CD4-positive, alpha-beta T cell treated with Interleukin-21 for 1 hour (primary cell): ENCODE measurements at places on chromosomes 11 and 22.

DNA sequence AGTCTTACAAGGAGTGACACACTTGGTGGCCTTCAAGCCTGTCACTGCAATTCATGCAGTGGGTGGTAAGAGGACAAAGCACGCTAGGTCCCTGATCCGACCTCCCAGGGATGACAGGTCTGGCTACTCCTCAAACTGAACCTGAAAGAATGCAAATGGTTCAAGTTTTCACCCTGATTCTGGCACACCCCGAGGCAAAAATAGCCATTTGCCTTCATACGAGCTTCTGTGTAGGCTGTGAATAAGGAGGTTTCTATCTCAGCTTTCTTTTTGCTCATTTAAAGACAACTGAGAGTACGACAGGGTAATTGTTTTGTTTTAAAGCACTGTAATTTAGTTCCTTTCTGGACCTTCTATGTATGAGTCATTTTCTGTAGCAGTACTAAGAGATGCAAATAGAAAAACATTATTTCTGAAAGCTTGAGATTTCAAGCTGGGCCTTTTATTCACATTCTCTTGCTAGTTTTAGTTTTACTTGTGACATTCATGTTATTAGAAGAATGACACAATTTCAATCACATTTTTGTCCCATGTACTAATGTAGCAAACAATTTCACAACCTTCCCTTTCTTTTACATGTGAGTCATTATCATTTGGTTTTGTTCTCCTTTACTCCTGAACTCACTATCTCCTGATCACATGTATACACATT lies 56.6 kb upstream of the FDX1 start:
- no peak for DNase-seq

DNA sequence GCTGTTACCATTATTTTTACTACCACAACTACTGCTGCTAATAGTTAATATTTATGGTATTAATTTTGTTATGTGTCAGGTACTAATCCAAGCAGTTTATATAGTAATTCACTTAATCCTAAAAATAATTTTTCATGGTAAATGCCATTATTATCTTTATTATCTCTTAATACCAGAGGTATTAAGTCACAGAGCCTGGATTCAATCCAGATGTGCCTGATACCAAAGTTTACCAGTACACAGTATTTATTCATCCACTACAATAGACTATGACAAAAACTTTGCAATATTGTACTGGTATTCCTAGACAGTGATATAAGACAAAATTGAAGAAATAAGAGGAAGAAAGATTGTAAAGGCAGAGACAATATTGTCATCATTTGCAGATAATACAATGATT lies 24.5 kb downstream of the MAP6 start:
- no peak for DNase-seq

- no peak for DNase-seq
Measured at GRCh38 chr22:26068571-26068970, 100.7 kb upstream of the SEZ6L start.

GRCh38 chr22:39247361-39247760 lies 2.6 kb upstream of the PDGFB start:
- no peak for DNase-seq

GRCh38 chr11:1564535-1565172 lies 7.4 kb downstream of the DUSP8 start:
- DNase-seq: no peak

- no peak for DNase-seq
Measured at GRCh38 chr11:8838248-8838647, 72.7 kb upstream of the AKIP1 start.

GRCh38 chr11:119149018-119149785 lies at the start of gene ABCG4:
ABCG4 (plus strand) TSS chr11:119149052; CDS start chr11:119149966, 914 bp downstream.
- DNase-seq: no peak

DNA sequence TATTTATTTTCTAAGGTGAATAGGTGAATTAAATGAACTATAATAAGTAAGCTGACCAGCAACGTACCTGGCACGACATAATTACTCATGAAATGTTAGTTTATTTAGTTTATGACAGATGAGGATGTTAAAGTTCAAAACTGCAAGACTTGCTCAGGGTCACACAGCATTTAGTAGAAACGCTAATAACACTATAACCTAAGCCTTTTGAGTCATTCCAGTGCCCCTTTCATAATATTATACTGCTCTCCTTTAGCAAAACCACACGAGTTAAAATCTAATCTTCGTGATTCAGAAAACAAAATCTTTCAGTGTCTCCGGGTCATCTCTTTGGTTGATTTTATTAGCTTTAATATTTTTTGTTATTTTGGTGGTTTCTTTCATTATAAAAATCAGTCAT lies 39.6 kb downstream of the BTBD10 start:
- DNase-seq: no peak

GRCh38 chr11:94549146-94549545 lies 5.4 kb downstream of the FUT4 start:
- DNase-seq: no peak

DNA sequence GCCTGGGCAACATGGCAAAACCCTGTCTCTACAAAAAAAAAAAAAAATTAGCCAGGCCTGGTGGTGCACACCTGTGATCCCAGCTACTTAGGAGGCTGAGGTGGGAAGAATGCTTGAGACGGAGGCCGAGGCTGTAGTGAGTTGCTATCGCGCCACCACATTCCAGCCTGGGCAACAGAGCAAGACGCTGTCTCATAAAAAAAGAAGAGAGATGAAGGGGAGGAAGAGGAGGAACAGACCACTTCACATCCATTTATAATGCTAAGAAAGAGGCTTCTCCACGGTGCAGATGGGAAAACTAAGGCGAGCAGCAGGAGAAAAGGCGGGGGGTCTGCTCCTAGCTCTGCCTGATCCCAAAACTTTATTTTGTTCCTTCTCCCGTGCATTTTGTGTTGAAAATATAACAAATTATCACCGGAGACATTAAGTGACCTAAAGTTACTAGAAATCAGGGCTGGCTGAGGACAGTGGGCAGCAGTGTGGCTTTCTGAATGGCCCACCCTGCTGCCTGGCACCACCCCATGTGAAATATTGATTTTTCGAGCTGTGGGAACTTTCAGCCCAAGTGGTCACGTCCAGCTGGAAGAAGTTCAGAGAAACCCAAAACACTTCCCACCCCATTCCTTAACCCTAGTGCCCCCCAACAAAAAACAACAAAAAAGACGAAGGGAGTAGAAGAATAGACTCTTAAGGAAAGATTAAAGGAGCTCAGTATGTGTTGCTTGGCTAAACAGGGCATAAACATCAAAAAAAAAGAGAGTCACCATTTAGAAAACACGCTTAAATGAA lies 9.5 kb downstream of the MYH9 start:
- no peak for DNase-seq

GRCh38 chr22:17319546-17319945 lies 49.7 kb upstream of the CECR2 start:
- no peak for DNase-seq

DNA sequence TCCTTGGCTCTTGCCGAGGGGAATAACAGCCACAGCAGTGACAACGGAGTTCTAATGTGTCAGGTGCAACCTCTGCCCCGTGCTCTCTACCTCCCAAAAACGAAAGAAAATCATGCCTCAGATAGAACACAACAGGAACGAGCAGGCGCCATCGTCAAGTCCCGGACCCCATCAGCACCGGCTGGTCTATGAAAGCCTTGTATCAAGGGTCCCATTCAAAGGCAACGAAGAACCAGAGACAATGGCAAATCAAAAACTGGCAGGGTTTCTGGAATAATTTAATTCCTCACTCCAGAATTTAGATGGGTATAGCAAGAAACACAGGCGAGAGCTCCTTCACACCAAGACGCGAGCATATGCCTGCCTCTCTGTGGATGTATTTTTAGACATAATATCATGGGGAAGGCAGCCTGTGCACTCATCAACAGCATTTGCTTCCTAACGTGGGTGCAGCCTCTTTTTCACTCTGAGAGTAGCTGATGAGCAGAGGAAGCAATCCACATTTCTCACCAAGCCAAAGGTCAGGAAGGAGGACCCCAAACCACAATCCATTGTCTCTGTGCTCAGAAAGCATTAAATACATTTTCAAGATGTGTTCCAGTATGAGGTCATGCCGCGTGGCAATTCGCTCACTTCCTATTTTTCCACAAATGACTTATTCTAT lies 193.4 kb upstream of the BLID start:
- no peak for DNase-seq

GRCh38 chr11:107769189-107769588 lies 57.3 kb upstream of the SLN start:
- no peak for DNase-seq

DNA sequence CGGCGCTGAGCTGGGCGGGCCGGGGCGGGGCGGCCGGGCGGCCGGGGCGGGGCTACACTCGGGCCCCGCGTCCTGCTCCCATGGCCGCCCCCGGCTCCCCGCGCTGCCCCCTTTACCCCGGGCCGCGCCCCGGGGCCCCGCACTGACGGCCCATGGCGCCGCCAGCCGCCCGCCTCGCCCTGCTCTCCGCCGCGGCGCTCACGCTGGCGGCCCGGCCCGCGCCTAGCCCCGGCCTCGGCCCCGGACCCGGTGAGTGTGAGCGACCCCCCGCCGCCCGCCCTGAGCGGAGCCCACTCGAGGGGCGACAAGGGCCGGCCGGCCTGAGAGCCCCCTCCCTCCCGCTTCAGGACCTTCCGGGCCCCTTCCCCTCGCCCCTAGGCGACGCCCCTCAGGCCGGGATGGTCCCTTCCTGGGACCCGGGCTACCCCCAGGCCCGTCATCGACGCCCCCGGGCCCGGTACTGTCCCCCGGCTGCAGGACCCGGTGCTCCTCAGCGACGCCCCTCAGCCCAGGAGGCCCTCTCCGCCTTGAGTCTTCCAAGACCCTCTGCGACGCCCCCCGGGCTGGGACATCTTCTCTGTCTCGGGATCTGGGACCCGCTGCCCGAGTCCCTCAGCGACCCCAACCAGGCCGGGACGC lies at the start of gene KREMEN1:
Gene KREMEN1 (plus strand): TSS at position 57 of the 639 bp plus-strand sequence. CDS start 96 bp downstream, at position 153.
- DNase-seq: no peak

- no peak for DNase-seq
Measured at GRCh38 chr22:41975299-41976069, 6.2 kb downstream of the SEPTIN3 start.

- DNase-seq: no peak
Measured at GRCh38 chr11:84648471-84648870, 978.7 kb downstream of the DLG2 start.

DNA sequence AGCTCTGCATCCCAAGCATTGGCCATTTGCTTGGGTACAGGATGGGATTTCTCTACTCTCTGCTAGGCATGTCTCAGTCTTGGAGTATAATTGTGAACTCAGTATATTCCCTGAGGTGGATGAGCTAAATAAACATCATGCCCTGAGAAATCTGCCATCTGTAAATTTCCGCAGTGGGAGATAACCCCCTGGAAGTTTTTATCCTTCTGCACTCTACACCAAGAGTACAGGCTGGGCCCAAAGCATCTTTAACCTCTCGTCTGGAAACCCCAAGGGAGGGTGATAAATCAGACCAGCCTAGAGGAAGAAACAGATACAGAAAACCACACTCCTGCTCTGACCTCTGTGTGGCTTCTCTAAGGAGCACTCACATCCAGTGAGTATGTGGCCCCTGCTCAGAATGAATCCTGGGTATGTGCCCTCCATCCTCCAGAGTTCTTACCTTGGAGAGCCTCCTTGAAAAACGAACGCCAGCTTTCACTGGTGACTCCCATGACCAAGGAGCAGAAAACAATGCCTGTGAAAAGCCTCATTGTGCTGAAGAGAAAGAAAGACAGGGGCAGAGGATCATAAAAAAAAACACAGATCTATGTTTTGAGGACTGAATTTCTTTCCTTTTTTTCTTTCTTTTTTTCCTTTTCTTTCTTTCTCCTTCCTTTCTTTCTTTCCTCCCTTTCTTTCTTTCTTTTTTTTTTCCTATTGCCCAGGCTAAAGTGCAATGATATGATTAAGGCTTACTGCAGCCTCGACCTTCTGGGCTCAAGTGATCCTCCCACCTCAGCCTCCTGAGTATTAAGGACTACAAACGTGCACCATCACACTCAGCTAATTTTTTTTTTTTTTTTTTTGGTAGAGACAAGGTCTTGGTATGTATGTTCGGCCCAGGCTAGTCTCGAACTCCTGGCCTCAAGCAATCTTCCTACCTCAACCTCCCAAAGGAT lies 938 bp downstream of the SAA4 start:
- no peak for DNase-seq

- peak; percentile 60 for DNase-seq
Measured at GRCh38 chr11:62402226-62402959, 16.4 kb upstream of the SCGB1A1 start.

GRCh38 chr11:6505577-6506240 lies 8.6 kb downstream of the DNHD1 start:
- DNase-seq: peak; percentile 53

DNA sequence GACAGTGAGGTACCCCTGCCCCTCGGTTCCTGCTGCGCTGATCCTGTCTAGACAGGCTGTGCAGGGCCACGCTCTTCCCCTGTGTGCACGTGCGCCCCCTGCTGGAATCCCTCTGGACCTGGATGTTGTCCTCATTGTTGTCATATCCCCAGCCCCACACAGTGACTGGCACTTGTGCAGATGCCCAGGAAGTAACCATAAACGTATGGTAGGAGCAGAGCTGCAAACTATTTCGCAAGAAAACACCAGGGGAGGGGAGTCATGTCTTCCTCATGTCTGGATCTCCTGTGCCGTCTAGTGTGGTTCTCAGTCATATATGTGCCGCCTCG lies 114.7 kb downstream of the CRYBB2 start:
- DNase-seq: peak; percentile 30

DNA sequence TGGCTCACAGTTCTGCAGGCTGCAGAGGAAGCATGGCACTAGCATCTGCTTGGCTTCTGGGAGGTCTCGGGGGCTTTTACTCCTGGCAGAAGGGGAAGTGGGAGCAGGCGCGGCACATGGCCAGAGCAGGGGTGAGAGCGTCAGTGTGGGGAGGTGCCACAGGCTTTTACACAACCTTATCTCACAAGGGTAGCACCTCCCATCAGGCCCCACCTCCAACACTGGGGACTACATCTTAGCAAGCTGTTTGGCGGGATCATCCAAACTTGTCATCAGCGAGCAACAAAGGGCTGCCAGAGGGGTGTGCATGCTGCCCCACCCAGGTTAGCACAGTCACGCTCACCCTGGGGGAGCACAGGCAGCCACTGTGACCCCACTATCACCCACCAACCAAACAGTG lies 18.9 kb upstream of the YPEL1 start:
- DNase-seq: no peak

DNA sequence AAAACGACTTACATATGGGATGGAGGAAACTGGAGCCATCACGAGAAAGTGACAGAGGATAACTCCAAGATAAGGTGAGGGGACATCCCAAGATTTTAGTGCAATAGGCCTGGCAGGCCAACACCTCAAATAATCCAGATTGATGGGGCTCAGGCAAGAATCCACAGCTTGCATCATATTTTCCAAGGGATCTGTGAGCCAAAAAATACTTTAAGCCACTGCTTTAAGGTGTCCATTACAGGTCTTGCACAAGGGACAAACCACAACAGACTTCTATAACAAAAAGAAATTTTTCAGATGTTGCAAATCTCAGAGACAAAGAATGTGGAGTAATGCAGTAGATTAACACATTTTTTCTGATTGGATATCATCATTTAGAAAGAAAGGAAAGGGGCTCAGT lies 45.6 kb downstream of the DENND5A start:
- no peak for DNase-seq

GRCh38 chr11:70348608-70349007 lies 49.7 kb upstream of the CTTN start:
- DNase-seq: no peak

DNA sequence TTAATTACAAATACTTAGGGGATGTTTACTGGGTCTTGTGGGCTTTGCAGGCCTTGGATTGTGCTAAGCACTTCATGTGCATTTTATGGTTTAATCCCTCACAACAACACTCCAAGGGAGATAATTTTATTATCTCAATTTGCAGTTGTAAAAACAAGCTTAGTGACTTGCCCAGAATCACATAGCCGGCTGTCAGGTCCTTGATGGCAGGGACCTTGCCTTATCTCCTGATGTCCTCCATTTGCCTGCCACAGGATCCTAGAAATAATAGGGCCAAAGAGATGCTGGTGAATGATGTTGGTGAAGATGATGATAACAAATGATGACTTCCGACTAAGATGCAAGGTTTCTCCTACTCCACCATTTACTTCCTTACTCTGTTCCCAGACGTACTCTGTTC lies 385.4 kb downstream of the TMEM135 start:
- DNase-seq: no peak
